ENCODE measurements at places on chromosomes 13 and 19.

DNA sequence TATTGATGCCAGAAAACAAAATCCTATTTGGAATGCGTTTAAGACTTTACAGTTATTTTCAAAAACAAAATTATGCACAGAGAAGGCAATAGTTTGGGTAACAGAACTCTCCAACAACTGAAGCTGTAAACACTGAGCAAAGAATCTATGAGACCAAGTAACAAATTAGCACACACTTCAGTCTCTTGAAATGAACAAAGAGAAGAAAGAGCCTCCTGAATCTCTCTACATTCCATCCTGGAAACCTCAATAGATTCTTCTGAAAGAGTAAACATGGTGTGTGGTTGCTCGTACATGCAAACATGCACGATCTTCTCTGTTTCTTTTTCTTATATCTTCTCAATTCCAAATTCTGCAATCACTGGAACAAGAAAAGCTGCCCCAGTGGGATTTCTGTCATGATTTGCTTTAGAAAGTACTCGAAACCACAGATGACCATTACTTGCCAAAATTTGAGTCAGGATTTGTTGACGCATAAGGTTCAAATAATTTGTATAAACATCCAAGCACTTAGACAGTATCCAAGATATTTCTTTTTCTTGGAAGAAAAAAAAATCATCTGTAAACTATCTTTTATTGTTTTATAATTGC, 137.9 kb upstream of the DACH1 start:
- DNase-seq = no peak

DNA sequence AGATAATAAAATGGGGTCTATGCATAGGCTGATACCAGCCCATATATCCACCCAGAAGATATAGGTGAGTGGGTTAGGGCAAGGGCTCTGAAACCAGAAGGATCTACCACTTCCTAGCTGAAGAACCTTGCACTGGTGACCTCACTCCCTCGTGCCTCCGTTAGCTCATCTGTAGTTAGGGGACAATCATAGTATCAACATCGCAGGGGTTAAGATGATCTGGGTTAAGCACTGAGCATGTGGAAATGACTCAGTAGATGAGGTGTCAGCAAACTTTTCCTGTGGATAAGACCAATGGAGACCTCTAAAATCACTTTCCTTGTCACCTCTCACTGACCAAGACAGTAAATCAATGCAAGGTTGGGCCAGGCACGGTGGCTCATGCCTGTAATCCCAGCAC, 30.5 kb downstream of the TNFSF14 start:
- DNase-seq = no peak

GRCh38 chr19:6022570-6023064, 44.7 kb upstream of the RANBP3 start:
- DNase-seq = no peak

GRCh38 chr19:10601999-10602329, 14.9 kb upstream of the AP1M2 start:
- DNase-seq = no peak

- DNase-seq = no peak
Measured at GRCh38 chr13:33034882-33035520, 18.8 kb downstream of the KL start.

GRCh38 chr13:113723410-113724015, 35.5 kb upstream of the TMEM255B start:
- no peak for DNase-seq

DNA sequence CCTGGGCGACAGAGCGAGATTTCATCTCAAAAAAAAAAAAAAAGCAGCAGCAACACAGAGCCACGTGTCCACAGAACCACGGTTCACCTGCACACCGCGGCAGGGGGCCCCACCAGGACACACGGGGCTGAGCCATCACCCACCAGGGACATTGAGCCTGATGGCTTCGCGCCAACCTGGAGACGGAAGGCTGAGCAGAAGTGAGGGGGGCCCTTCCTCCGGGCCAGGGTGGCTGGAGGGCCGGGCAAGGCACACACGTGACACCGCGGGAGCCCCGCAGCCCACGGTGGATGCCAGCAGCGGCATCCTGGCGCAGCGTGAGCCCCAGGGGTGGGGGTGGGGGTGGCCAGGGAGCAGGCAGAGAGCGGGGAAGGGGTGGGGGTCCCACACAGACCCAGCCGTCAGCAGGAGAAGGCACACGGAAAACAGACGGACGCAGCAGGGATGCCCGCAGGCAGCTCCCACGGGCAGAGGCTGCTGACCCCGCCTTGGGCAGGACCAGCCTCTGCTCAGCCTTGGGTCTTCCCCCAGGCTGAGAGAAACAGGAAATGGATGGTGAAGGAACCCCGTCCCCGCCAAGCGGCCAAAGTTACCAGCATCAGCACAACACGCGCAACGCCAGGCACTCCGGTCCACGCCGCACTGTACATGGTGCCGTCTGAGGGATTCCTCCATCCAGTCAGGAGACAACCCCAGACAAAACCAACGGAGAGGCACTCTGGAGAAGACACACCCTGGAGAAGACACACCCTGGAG, 33.6 kb downstream of the SBNO2 start:
- no peak for DNase-seq

- DNase-seq = no peak
Measured at GRCh38 chr13:42981853-42982252, 10.2 kb downstream of the EPSTI1 start.

GRCh38 chr19:41480336-41480735, 37.4 kb downstream of the ERICH4 start:
- no peak for DNase-seq

DNA sequence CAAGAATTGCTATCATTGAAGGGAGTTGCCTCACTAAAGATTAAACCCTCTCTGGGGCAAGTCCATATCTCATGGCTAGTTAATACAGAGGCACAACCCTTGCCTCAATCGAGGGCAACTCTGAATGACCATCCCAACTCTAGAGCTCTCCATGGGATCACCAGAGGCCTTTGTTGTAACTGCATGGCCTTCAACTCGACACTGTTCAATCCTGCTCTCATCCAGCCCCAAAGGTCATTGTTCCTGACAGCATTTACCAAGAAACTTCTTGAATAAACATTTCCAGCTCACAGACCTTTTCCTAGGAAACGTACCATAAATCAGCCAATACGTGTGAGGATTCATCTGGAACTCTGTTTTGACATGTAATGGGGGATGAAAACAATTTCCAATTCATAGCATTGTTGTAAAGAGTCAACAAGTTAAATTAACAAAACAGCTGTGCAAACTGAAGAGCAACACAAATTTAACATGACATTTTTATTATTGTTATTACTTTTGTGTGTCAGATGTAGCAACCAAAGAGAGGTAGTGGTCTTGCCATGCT, 452.7 kb downstream of the SUCLA2 start:
- no peak for DNase-seq
